ENCODE measurements at places on chromosomes 2 and 18. TPM values are rescaled to one million over a fixed set of nuclear protein-coding genes. Genes with fewer than 3 reads are reported as not detected.

PRSS56 gene
- 0.09 TPM for polyA plus RNA-seq

FSIP2 gene
- 5.2 TPM for polyA plus RNA-seq

SMAD2 gene
- polyA plus RNA-seq = 89.3 TPM

MEMO1 gene
- 38.4 TPM for polyA plus RNA-seq

SEMA4F gene
- polyA plus RNA-seq = 8.1 TPM

DPP10 gene
- polyA plus RNA-seq = 13.1 TPM

ANKRD12 gene
- 33.9 TPM for polyA plus RNA-seq

MRPL19 gene
- polyA plus RNA-seq = 61.3 TPM

WBP1 gene
- 122 TPM for polyA plus RNA-seq

IL36B gene
- polyA plus RNA-seq = not detected

AQP12A gene
- polyA plus RNA-seq = 0.55 TPM

DSG2 gene
- polyA plus RNA-seq = 56.1 TPM

DOK6 gene
- 17.1 TPM for polyA plus RNA-seq

SAG gene
- 0.09 TPM for polyA plus RNA-seq

ITPRIPL1 gene
- 5.1 TPM for polyA plus RNA-seq

LCT gene
- polyA plus RNA-seq = 0.05 TPM

LRRTM1 gene
- 33.9 TPM for polyA plus RNA-seq

C2orf92 gene
- 10.6 TPM for polyA plus RNA-seq

KYNU gene
- 7.5 TPM for polyA plus RNA-seq

Data from renal cortex interstitium (tissue), 15 donors.